ENCODE measurements at places on chromosomes 13 and 19. TPM values are rescaled to one million over a fixed set of nuclear protein-coding genes. Genes with fewer than 3 reads are reported as not detected.

ZNF627 gene
- total RNA-seq = 19.0 TPM

CEACAM21 gene
- not detected for total RNA-seq

GAS6 gene
- total RNA-seq = 125 TPM

ZNF726 gene
- 0.85 TPM for total RNA-seq

PTBP1 gene
- 67.6 TPM for total RNA-seq

GPR4 gene
- total RNA-seq = not detected

CEACAM3 gene
- total RNA-seq = not detected

SHISA2 gene
- under 0.01 TPM for total RNA-seq

SULT2A1 gene
- not detected for total RNA-seq

USHBP1 gene
- total RNA-seq = not detected

FOXO1 gene
- 0.85 TPM for total RNA-seq

TEX29 gene
- 0.09 TPM for total RNA-seq
